CD4-positive, alpha-beta T cell treated with Interleukin-15 for 1 hour (primary cell): ENCODE measurements at places on chromosomes 16 and 17.

DNA sequence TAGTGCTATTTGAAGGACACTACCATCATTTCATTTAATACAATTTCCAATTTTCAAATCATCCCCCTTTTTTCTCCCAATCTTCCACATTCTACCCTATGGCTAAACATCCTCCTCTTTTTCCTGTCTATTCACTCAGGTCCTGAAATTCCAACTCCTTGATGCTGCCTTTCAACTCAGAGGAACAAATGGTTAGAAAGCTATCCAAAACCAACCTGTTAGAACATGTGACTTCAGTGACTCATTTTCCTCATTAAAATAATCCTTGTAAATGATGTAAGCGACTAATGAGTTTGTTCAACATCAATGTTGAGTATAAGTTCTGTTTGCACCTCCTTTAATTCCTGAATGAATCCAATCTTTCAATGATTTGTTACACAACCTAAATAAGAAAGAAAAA lies 5.5 kb downstream of the PSMD12 start:
- no peak for DNase-seq

DNA sequence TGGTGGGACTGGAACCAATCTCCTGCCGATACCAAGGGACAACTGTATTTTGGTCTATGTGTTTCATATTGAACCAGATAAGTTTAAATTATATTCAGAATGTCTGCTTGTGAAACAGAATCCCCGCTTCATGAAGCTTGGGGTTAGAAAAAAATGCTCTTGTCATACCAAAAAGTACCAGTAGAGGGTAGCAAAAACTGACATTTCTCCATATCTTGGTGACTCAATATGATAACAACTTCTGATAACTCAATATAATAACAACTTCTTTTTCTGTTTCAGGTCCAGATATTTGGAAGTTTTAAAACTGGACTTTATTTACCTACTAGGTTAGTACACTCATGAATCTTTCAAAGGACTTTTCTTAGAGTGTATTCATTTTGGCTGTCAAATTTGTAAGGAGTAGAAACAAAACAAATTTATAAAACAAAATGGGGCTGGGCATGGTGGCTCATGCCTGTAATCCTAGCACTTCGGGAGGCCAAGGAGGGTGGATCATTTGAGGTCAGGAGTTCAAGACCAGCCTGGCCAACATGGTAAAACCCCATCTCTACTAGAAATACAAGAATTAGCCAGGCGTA lies 52.3 kb upstream of the ADCY7 start:
- DNase-seq = no peak

GRCh38 chr17:17494870-17495535 lies 1.2 kb downstream of the RASD1 start:
- DNase-seq = no peak

DNA sequence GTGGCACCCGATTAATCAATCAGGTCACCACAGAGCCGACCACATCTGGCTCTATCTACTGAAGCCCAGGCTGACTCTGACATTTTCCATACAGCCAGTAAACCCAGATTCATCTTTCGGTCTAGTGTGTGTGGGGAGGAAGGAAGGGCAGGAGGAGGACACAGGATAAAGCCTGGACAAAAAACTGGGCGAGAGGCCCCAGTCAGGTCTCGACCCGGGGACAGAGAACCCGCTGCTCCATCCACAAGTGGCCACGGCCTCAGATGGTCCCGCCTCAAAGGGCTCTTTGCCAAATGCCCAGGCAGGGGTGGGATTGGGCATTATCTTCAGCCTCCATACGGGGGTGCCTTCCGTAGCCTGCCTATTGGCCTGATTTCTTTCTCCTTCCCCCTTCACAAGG lies 7.8 kb downstream of the ABR start:
- DNase-seq = no peak

- DNase-seq = no peak
Measured at GRCh38 chr17:61070649-61071048, 329.0 kb upstream of the TBX2 start.

GRCh38 chr17:62888148-62888547 lies 77.9 kb upstream of the TANC2 start:
- DNase-seq = no peak

DNA sequence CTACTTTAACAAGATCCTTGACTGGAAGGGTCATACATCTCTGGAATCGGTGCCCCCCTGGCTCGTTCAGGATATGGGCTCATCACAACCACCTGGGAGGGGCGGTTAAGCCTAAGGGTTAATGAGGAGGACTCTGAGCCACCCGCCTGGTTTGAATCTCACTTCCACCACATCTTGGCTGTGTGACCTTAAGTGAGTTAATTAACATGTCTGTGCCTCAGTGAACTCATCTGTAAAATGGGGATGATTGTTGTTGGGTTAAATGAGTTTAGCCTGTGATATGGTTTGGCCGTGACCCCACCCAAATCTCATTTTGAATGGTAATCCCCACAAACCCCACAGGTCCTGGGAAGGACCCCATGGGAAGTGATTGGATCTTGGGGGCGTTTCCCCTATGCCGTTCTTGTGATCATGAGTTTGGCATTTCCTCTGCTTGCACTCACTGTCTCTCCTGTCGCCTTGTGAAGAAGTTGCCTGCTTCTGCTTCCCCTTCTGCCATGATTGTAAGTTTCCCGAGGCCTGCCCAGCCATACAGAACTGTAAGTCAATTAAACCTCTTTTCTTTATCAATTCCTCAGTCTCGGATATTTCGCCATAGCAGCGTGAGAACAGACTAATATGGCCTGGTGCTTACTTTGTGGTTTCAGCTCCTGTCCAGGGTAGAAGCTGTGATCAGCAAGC lies 214.0 kb upstream of the CIBAR2 start:
- no peak for DNase-seq

- no peak for DNase-seq
Measured at GRCh38 chr17:48551596-48552465, 6.9 kb upstream of the HOXB2 start.

DNA sequence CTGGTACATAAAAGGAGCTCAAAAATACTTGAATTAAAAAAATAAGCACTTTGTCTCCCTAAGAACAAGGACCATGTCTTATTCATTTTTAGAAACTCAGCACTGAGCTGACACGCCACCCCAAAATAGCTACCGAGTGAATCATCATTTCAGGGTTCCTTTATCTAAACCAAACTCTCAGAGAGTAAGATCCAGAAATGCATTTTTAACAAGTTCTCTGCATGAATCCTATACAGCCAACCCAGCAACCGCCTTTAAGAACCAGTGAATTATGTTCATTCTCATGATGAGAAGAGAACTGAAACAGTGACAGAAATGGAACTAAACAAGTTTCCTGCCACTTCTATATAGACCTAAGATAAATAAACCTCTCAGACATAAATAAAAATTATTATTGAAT lies 8.7 kb downstream of the C16orf87 start:
- no peak for DNase-seq

GRCh38 chr17:64692187-64692586 lies 30.1 kb upstream of the SMURF2 start:
- DNase-seq = no peak

DNA sequence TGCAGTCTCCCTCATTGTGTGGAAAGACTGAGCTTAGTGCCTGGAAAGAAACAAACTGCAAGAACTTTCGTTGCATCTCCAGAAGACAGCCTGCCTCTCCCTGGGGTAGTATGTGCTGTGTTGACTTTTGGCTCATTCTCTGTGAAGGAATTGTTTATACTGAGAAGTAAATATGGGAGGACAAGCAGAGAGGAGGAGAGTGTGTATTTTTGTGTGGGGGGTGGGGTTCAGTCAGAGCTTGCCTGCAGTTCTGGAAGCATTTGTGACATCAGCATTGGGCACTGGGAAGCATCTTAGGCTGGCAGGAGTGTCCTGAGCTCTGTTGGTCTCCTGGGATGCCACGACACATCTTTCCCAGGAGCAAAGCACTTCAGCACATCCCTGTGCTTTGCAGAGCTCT lies 147.9 kb downstream of the HS3ST3B1 start:
- DNase-seq = no peak

DNA sequence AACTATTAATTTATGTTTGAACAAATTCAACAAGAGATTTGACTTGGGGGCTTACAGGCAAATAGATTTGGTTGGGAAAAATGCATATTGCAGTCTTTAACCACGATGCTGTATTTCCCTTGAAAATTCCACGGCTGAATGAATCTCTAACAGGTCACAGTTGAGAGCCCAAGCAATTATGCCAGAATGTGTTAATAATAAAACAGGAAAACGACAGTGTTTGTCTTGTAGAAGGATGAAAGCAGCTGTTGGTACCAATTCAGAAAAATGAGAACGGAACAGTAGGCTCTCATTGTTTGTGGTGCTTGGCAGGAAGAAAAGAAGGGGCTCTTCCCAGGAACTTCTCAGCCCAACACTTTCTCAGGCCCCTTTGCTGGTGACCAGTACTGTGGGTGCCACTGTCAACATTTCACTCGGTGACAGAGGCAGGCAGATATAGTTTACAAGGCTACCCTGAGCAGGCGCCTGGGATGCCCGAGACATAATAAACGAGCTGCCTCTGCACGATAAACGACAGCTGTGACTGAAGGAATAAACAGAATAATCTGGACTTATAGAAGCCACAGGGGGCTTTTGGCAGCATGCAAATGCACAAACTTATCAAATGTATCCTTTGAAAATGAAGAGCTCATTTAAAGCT lies 387.1 kb downstream of the HS3ST4 start:
- DNase-seq = no peak

DNA sequence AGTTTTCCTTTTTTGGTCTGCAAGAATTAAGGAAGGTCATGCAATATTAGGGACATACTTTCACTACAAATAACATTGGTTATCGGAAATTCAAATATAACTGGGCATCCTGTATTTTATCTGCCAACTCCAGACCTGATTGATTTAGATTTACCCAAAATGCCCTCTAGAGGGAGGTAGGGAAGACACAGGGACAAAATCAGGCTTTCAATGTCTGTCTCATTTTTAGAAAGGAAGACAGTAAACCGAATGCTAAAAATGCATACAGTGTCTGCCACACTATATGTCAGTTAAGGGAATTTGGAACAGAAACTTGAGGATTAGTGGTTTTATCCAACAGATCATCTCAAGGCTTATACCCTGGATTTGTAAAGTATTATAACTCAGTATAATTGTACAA lies 161.7 kb upstream of the SOX9 start:
- DNase-seq = no peak

DNA sequence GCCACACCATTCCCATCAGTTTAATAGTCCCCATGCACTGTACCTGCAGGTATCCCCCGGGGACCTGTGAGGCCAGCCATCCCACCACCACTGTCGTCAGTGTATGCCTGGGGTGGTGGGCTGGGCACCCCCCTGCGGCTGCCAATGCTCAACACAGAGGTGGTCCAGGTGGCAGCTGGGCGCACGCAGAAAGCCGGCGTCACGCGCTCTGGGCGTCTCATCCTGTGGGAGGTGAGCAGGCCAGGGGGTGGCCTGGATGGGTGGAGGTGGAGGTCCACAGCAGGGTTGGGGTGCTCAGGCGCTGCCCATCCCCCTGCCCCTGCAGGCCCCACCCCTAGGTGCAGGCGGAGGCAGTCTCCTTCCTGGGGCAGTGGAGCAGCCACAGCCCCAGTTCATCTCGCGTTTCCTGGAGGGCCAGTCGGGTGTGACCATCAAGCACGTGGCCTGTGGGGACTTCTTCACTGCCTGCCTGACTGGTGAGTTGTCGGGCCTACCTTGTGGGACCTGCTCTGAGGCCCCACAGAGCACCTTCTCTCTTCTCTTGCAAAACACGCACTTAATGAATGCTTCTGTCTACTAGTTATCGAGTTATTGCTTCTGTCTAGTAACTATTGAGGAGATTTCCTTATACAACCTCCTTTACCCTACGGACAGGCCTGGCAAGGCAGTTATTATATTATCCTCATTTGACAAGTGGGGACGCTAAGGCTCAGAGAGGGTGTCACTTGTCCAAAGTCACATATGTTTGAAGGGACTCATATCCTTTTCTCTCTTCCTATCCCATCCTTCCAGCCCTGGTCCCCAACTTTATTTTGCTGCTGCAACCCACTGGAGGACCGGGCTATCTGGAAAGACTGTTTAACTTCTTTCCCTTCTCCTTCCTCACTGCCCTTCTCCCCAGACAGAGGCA lies 5.8 kb upstream of the TRAF4 start:
- DNase-seq = peak; percentile 86

DNA sequence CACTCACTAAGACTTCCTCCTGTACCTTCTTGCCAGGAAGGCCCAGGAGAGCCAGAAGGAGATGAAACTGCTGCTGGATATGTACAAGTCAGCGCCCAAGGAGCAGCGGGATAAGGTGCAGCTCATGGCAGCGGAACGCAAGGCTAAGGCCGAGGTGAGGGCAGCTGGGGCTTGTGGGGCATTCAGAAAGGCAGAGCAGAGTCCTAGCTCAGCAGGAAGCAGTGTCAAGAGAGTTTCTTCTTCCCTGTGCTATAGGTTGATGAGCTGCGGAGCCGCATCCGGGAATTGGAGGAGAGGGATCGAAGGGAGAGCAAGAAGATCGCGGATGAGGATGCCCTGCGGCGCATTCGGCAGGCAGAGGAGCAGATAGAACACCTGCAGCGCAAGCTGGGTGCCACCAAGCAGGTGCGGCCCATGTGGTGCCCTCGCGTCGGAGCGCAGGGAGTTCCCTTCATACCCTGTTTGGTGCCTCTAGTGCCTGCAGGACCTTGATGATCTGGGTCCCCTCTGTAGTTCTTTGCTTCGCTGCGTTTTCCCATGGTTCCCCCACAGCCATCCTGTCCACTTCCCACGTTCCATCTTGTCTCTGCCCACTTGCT lies 6.6 kb downstream of the RNF40 start:
- DNase-seq = no peak

DNA sequence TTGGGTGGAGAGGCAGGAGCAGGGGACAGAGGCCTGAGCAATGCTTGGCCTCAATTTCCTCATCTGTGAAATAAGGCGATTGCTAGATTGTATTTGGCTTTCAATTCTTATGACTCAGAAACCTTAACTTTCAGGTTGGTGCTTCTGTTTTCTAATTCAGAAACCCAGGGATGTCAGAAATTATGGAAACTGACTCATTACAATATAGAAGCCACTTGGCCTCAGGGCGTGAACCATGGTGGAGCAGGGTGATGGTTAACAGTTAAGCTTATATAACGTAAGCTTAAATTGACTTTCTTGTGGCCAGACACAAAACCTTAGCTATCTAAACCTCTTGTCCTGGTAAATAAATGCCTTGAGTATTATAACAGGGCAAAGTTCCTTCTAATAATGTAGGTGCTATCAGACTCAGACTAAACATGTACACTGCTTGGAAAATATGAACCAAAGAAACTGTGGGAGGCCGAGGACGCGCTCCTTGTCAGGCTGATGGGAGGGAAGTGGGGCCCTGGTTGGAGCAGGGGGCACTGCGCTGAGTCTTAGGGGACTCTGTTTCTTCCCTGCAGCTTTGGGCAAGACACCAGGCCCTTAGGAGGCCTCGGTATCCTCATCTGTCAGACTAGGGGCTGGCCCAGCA lies 17.1 kb upstream of the SREBF1 start:
- DNase-seq = no peak
